ENCODE measurements at places on chromosomes 1 and 21.
A peak's percentile ranks its signal among the peaks of the same experiment; 100 is the strongest.

- no peak for DNase-seq
These were observed 60.3 kb downstream of the UBE2T start for GRCh38 chr1:202281316-202282024.

DNA sequence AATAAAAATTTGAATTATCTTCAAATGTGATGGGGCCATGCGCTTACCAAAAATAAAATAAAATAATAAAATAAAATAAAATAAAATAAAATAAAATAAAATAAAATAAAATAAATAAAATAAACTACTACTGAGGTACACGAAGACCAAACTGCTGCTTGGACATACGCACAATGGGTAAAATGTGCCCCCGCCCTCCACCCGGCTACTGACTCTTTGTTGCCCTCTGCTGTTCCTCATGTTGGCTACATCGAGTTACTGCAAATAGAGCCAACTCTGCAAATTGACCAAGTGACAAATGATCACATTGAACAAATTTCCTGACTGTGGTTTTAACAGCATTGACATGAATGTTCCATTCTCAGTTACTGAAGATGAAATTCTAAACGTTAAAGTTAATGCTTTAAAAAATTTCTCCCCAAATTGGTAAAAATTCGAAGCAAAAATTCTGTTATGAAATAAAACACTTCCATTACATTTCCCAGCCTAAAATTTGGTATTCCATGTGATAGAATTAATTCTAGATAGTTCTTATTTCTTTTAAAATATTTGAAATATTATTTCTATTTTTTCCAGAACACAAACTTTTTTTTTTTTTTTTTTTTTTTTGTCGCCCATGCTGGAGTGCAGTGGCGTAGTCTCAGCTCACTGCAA lies 18.8 kb upstream of the MAP1LC3C start:
- DNase-seq = no peak

GRCh38 chr1:209101106-209101505 lies 482.4 kb upstream of the CAMK1G start:
- DNase-seq = no peak

DNA sequence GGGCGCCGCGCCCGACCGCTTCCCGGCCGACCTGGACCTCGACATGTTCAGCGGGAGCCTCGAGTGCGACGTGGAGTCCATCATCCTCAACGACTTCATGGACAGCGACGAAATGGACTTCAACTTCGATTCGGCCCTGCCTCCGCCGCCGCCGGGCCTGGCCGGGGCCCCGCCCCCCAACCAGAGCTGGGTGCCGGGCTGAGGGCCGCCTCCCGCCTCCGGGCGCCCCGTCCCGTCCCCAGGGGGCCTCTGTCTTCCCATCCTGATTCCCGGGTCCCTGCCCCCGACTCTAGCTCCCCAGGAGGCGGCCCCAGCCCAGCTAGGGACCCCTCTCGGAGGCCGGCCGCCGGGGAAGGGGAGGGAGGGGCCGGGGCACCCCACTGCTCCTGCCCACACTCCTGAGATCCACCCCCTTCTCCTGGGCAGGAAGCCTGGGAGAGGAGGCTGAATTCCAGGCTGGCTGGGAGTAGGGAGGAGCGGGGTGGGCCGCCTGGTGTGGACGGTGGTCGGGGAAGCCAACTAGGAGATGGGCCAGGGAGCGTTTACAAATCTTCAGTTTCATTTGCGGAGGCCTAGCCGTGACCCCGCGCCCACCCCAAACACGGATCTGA lies 21.4 kb downstream of the FOXO6 start:
- DNase-seq = no peak

GRCh38 chr1:230781594-230781993 lies 34.4 kb downstream of the CAPN9 start:
- DNase-seq = no peak

DNA sequence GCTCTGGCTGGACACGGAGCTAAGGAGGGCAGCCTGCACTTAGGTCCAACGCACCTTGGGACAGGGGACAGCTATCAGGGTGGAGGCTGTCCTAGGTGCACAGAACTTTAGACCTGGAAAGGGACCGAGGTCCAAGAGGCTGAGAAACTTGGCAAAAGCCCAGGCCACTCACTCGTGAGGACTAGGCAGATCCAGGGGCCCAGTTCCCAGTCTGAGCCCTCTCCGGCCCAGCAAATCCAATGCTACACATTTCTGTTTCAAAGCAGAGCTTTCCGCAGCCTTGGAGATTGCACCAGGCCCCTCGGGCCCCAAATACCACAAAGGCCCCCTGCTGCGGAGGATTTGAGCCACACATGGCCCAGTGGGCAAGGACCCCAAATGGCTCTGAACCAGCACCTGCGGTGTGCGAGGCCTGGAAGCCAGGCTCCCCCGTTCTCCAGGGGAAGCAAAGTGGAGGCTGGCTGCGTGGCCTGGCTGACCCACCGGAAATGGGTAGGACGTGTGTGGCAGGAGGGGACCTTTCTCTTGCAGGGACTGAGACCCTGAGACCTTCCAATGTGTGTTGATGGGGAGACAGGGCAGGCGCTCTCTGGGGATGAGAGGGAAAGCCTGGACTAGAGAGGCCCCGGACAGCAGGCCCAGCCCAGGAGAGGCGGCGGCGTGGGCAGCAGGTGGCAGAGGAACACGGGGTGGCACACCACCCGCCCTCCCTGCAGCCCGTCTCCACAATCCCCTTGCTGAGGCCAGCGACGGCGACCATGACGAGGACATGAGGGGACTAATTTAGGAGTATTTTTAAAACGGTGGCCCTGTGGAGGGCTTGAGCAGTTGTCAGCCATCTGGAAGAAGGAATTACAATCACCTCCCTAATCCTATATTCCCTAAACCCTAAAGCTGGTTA lies 118.7 kb downstream of the CASZ1 start:
- DNase-seq = no peak

DNA sequence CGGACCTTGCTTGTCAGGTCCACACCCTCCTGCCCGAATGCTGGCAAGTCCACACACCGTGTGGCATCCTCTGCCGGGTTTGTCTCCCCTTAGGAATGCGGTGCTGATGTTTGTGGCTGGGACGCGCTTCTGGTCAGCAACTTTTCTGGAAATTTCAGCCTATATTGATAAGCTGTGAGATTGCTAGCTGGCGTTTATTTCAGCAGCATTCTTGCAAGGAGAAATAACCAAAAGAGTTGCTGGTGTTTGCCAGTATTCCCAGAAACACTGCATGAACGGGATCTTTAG lies 601 bp downstream of the CEPT1 start:
- no peak for DNase-seq

DNA sequence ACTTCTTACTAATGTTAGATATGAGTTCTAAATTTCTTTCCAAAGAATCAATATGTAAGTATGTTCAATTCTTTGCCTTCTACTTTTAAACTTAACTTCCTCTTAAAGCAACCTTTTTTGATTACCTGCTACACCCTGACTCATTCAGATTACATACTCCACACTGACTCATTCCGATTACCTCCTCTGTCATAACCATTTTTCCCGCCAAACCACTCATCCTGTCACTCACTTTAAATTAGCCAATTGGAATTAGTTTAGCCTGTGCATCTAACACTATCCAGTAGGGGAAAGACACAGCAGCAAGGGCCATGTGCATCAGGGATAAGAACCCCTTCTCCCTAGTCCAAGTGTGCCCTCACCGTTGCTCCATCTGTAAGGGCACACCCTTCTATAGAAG lies 815.5 kb downstream of the BRINP3 start:
- no peak for DNase-seq

- DNase-seq = no peak
These were observed 876 bp downstream of the ALDH9A1 start for GRCh38 chr1:165697491-165697880.

DNA sequence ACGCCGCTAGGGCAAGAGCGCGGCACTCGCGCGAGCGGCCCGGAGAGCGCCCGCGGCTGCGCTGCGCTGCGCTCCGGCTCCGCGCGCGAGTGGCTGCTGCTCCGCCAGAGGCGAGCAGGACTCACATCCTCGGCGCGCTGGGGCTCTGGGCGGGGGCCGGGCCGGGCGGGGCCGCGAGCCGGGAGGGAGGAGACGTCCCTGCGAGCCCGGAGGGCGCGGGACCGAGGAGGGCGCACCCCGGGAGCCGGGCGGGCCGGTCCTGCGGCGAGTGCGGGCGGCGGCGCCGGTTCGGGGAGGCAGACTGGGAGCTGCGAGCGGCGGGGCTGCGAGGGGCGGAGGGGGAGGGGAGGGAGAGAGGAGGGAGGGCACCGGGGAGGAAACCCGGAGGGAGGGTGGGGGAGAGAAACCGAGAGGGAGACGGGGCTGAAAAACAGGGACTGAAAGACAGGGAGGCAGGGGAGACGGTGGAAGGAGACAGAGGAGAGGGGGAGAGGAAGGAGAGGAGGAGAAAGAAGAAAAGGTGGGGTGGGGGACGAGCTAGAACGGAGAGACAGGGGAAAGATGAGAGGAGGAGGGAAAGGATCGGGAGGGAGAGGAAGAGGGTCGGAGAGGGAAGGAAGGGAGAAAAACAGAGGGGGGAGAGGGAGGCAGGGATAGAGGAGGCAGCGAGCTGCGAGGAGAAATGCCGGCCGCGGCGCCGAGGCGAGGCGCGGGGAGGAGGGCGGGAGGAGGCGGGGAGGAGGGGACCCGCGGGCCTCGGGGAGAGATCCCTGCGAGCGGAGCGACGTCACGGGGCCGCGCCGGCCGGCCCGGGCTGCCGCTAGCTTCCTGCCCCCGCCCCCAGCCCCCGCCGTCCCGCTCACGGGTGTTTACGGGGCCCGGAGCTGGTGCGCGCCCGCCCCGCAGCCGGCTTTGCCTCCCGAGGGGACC lies at the start of gene CAMK2N1:
Gene CAMK2N1, minus strand, starts transcription at position 684 of the 930 bp plus-strand sequence. CDS start 831 bp downstream, outside the sequence.
- peak; percentile 37 for DNase-seq

DNA sequence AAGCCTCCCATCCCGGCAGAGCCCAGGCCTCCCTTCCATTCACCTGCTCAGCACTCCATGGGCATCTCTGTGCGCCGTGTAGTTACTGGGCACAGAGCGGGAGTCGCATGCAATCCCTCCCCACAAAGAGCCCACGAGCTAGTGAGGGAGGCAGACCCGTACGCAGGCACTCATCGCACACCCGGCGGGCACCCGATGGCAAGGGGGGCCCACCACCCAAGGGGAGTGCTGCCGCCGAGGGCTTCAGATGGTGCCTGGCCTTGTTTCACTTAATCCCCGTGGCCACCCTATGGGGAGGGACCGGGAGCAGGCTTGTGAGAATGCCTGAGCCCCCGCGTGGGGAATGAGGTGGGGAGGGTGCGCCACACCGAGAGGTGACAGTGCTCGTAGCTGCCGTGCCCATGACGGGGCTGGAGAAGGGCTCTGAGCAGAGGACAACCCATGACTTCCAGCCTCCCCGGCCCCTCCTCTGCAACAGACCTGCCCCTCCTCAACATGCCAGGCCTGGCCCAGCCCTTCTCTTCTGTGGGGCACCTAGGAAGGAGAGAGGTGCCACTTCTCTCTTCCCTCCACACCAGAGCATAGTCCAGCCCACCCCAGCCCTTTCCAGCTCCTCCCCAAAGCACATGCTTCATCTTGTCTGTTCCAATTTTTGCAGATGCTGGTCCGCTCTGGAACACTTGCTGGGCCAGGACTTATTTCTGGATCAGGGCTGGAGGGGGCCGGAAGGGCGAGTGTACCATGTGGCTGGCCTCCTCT lies 30.2 kb upstream of the SELENON start:
- DNase-seq = no peak

GRCh38 chr1:8926707-8927694 lies 18.7 kb upstream of the CA6 start:
- no peak for DNase-seq

GRCh38 chr1:185418472-185418871 lies 101.4 kb upstream of the IVNS1ABP start:
- no peak for DNase-seq

GRCh38 chr1:175037416-175037815 lies 14.2 kb upstream of the MRPS14 start:
- no peak for DNase-seq

DNA sequence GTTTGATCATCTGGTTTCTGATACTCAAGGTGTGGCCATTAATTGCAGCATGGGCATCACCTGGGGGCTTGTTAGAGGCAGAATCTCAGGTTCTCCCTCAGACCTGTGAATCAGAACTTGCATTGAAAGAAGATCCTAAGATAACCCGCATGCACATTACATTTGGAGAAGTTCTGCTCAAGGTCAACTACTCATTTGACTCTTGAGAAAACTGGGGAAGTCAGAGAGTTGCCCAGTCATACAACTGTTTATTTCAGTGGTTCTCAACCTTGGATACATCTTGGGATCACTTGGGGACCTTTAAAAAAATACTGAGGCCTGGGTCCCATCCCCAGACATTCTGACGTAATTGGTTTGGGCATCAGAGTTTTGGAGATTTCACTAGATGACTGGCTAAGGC lies 30.5 kb downstream of the CAMTA1 start:
- no peak for DNase-seq

GRCh38 chr1:241837901-241838300 lies 10.1 kb upstream of the EXO1 start:
- no peak for DNase-seq

GRCh38 chr1:6471970-6472368 lies 6.0 kb upstream of the TNFRSF25 start:
- DNase-seq = no peak

- no peak for DNase-seq
These were observed 30.1 kb upstream of the PCBP3 start for GRCh38 chr21:45613396-45613795.

GRCh38 chr21:44049182-44049581 lies 37.1 kb downstream of the TRAPPC10 start:
- no peak for DNase-seq

GRCh38 chr21:16773206-16773605 lies 739.6 kb upstream of the CXADR start:
- DNase-seq = no peak

- no peak for DNase-seq
These were observed 155.1 kb downstream of the SIPA1L2 start for GRCh38 chr1:232474826-232475225.

DNA sequence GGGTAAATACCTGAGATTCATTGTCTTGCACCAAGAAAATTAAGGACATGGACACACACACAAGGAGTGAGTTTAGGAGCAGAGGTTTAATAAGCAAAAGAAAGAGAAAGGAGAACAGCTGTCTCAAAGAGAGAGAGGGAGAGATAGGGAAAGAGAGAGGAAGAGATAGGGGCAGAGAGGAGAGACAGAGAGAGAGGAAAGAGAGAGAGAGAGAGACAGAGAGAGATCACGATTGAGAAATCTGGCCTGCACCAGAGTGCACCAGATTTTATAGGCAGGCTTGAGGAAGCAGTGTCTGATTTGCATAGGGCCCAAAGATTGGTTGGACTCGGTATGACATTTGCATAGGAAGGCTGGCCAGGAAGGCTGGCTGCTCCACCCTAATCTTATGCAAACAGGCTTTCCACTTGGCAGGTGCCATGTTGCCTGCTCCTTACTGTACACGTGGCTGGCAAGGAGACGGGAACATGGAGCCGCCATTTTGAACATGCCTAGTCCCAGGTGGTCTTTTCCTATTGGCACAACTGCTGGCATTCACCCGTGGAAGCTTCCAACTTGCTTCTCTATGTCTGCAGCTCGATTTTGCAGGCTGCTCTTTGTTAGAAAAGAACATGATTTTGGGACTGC lies 419.9 kb downstream of the ZP4 start:
- no peak for DNase-seq

GRCh38 chr21:42164064-42164789 lies 54.7 kb upstream of the ABCG1 start:
- DNase-seq = peak; percentile 28

Data from stimulated activated CD8-positive, alpha-beta memory T cell treated with anti-CD3 and anti-CD28 coated beads, Interleukin-2, amount 100 ng/mL, for 1 hour (primary cell).